ENCODE measurements at places on chromosomes 6 and 20.

DNA sequence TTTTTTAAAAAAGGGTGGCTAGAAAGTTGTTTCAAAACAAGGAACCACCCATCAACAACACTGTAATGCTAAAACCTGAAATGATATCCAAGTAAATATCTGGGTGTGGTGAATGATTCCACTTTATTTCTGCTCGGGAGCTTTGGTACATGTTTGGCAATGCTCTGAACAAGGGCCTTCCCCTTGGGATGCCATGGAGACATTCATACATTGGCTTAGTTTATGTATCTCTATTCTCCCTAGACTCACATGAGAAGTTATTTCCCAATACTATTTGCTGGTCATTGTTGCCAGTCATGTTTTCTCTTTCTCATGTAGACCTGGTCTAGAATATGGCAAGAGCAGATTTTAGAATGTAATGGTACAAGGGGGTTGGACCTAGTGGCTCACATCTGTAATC is 22.9 kb downstream of the ADTRP start:
- DNase-seq: no peak

DNA sequence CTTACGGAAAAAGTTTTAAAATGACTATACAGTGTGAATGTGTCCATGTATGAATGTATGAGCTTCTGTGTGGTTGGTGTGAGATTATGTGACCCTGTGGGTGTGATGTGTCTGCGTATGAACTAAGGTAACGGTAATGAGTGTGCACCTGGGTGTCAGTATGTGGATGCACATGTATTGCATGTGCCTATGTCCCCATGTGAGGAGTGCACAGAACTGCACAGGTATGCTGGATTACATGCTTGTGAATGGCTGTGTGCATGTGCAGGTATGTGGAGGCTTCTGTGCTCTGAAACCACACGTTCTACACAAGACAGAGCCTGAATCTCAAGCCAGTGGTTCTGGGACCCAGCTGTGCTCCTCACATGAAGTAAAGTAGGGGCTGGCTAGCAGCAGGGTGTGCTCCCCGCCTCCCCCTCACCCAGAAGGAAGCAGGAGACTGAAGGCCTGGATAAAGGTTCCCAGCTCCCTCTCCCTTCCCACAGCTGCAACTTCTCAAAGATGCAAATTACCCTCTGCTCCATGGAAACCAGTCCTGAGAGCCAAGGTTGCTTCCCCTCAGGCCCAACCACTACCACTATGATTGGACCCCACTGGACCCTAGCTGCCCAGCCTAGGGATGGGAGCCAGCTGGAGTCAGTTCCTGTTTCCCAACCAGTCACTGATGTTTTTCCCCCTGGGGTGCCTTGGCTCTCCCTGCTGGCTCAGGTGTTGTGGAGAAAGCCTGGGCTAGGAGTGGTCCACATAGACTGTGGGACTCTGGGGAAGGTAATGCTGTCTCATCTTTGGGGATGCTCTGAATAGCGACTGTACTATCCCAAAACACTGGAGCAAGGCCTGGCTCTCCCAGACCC is 24.8 kb upstream of the SPDEF start:
- no peak for DNase-seq

DNA sequence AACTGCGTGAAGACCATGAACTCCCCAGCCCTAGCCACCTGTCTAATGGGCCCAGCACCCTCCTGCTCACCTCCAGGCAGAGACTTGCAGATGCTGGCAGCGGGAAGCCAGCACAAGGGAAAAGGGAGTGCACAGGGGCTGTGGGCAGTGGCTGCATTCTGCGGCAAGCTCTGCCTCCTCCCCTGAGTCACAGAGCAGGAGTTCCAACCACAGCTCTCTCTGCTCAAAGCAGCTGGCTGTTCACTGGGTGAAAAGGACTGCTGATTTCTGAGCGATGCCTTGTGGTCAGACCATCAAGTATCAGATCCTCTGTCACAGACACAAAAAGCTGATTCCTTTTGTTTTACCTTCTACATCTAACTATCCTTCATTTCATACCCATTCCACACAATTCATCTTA is 10.5 kb downstream of the NKX2-2 start:
- DNase-seq: no peak

DNA sequence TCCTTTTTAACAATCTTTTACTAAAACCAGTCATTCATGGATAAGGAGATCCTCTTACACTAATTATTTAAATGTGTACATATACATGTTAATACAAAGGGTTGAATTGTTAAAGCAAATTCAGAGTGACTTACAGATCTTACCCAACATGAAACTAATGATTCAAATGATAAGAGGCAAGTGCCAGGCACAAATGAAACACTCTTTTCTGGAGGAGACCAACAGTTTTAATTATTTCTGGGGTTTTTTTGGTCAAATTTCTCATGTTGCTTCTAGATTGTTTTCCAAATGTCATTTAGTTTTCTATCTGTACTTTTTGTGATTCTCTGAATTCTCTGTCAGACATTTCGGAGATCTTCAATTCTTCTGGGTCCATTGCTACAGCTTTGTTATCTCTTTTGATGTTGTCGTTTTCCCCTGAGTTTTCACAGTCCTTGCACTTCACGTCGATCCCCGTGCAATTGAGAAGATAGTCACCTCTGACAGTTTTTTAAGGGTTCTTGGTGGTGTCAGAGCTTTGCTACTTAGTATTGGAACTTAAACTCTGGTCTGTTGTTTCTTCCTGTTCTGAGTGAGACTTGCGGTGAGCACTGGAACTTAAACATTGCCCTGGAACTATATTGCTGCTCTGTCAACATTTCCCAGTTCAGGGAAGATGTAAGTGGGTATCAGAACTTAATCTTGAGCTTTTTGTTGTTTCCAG is 23.2 kb downstream of the MAS1 start:
- no peak for DNase-seq

DNA sequence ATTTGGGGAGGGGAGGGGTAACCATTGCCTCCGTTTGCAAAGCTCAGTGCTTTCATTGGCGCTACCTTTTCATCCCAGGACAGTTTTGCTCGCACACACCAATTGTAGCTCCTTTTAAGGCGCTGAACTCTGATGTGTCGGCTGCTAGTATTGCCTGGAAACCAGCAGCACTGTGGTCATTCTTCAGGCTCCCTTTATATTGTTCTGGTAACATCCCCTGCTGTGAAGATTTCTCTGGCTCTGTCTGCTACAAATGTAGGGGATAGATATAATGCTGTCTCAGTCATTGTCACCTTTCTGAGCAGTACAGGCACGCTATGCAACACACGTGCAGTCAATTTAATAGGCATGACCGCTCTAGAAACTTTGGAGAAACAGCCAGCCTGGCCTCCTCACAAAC is 172.9 kb upstream of the SASH1 start:
- no peak for DNase-seq

DNA sequence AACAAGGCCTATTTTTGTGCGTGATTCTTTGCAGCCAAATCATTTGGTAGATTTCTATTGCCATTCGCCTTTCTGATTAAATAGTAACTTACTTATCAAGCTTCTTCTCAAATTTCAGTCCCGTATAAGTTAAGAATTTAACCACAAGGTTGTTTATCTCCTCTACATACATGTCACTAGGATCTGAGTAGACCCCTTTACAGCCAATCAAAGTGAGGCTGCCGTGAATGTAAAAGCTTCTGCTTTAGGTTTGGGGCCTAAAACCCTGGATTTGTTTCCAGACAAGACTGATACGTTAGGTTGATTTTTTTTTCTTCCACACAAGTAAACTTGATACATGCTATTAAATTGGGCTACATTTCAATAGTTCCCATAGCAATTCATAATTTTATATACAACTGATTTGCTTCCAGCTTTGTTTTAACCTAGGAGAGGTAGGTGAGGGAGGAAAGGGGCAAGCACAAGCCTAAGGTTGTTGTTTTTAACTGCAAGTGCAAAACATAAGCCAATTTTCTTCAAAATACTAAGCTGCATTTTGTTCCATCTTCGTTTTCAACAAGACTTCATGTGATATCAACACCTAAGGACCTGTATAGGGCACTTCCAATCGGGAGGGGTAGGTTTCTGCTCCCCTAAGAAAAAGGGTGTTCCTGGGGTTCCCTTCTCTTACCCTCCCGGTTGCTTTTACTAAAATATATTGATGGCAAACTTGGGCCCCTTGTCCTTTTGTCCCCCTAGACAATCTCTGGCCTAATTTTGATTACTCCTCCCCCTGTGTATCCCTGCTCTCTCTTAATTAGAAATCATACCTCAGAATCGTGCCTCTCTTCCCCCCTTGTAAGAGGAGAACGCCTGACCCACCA is 1.7 kb downstream of the RANBP9 start:
- no peak for DNase-seq

DNA sequence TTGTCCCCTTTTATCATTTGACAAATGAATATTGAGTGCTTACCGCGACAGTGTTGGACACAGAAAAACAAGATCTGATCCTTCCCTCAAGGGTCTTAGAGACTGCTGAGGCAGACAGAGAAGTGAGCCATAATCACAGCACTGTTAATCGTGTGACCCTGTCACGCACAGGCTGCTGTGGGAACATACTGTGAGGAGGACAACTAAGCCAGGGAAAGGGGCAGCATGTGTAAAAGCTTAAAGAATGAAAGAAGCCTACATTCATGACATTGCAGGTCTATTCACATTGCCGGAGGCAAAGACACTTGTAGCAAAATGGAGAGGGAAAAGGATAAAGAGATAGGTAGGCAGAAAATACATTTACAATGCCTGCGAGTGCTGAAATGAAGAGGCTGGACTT is 32.7 kb downstream of the TRDN start:
- no peak for DNase-seq

GRCh38 chr6:166760288-166760687 is 133.2 kb upstream of the RPS6KA2 start:
- DNase-seq: no peak

DNA sequence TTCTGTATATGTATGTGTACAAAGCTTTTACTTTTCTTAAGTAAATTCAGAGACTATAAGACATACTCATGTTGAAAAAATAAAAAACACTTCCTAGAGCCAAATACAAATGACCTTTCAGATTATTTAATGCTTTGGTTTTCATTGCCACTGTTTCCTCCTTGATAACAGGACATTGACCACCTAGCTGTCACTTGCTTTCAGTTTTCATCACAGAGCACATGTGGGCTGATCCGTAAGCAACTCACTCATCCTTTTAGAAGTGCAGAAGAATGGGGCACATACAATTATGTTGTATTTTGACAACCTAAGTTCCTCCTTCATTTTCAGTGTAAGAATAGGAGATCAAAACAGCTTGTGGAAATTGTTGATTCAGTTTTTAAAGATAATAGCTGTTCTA is 6.2 kb downstream of the ZBTB2 start:
- no peak for DNase-seq

DNA sequence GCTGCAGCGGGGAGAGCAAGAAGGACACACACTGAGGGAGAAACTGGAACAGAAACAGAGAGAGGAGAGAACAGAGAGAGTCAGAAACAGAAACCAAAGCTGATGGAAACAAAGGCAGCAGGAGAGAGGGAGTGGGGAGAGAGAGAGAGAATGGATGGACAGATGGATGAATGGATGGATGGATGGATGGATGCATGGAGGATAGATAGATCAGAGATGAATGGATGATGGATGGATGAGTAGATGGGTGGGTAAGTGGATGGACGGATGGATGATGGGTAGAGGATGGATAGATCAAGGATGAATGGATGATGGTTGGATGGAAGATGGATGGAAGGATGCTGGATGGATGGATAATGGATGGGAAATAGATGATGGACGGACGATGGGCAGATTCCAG is 35.0 kb upstream of the PHACTR3 start:
- DNase-seq: no peak

- no peak for DNase-seq
Observed at GRCh38 chr20:60266177-60266823, 308.1 kb downstream of the CDH26 start.

DNA sequence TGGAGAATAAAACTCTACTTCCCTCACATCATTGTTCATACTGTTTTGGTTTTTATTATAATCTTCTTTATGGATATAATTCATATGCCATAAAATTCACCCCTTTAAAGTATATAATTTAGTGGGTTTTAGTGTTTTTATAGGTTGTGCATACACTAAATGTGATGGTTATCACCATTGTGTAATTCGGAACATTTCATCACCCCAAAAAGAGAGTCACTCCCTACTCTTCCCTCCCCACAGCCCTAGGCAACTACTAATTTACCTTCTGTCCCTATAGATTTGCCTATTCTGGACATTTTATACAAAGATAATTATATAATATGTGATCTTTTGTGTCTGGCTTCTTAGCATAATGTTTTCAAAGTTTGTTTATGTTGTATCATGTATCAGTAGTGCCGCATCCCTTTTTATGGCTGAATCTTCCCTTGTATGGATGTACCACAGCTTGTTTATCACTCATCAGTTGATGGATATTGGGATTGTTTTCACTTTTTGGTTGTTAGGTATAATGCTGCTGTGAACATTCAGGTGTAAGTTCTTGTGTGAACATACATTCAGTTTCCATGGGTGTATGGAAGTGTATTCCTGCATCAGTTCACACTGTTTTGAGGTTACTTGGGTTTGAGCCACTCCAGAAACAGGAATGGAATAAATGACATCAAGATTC is 4.2 kb downstream of the TM9SF4 start:
- no peak for DNase-seq

DNA sequence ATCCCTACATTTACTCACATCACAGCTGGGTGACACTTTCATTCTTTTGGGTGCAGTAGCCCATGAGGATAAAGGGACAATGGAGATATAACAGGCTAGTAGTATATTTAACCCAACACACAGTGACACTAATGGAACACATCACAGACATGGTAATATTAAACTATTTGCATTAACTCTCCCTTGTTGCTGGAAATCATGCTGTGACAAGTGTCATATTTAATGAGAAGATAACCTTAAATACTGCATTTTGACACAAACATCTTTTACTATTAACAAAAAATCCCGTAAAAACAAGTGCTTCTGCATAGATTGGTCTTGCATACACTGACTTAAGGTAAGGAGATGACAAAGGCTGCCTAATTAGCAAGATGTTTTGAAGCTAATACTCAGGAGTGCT is 45.5 kb downstream of the CNR1 start:
- DNase-seq: no peak

DNA sequence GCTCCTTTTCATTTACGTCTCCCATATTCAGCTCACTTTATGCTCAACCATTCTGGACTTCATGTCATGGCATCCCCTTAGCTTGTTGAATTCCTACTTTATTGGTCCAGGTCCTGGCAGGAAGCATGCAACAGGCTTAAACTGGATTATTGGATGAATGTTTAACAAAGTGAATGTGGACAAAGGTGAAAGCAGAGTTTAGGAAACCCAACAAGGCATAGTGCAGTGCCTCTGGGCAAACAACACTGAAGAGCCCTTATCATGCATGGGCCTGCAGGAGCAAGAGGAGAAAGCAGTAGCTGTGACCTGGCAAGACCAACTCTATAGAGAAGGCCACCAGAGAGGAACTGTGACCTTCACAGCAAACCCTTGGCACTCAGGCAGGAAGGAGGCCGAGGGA is 5.3 kb upstream of the ANKRD66 start:
- DNase-seq: no peak

DNA sequence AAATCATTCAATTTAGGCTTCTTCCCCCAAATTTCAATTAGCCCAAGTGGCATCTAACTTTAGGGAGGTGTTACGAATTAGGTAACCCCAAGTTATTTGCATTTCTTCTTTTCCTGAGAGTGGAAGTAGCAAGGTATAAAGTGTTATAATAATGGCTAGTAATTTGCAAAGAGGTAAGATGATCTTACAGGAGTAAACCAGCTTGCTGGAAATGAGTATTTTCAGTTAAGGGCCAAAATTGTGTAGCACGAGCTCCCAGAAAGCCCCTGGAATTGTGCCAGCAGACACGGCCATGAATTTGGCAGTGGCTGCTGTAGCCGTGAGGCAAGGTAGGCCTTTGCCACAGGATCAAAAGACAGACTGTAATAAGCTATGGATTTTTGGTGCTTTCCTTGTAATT is 38.0 kb downstream of the CITED2 start:
- no peak for DNase-seq
